ENCODE measurements at places on chromosomes 4 and X.
A peak's percentile ranks its signal among the peaks of the same experiment; 100 is the strongest.

GRCh38 chr4:99998062-99998867, 48.2 kb upstream of the H2AZ1 start:
- DNase-seq = peak; percentile 70

DNA sequence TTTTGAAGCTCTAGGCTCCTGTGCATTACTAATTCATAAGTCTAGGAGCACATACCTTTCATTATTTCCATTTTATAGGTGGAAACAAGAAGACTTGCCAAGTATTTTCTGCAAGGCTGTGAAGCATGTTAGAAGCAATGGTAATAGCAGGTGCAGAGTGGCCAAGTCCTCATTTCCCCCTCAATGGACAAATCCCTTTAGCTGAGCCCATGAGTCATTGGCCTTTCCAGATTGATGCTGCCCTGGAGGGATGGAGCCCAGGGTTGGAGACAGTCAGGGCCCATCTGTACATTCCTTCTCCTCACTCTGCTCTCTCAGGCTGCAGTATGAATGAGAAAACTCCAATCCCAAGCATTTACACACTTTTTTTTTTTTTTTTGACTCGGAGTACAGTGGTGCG, 6.6 kb downstream of the MGST2 start:
- DNase-seq = no peak

- no peak for DNase-seq
These were observed 56.6 kb downstream of the ANAPC10 start for GRCh38 chr4:145041378-145041777.

DNA sequence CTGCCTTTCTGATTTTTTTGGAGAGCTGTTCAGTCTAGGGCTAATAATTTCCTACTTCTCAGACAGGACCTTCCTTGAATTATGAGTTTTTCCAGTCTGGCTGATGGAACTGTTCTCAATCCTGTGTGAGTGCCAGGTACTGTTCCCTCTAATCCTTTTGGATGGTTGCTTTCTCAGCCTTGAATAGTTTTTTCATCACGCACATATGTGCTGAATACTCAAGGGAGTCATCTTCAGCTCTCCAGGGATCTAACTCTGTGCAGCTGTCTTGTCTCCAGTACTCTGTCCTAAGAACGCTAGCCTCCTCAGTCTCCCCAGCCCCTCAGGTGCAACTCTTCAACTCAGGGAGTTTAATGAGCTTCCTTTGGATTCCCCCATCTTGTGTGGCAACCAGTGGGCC, 93.2 kb downstream of the GASK1B start:
- DNase-seq = peak; percentile 60

DNA sequence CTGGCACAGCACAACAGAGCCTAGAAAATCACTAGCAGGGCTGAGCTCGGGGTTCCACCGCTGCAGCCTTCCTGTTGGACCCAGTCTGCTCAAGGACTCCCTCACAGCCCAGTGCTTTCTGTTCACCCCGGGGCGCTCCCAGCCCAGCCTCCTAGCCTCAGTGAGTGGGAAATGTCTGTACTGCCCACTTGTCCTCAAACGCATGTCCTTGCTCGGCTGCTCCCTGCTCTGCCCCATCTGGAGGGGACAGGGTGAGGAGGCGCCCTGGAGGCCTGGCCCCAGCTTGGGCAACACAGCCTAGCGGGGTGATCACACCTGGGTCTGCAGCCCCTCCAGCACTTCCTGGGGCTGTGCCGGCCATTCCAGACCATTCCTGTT, 11.9 kb upstream of the CCNQ start:
- DNase-seq = no peak

- DNase-seq = no peak
These were observed 14.9 kb downstream of the RAB33A start for GRCh38 chrX:130186651-130187050.

- DNase-seq = no peak
These were observed 159.0 kb upstream of the CXCL13 start for GRCh38 chr4:77446601-77447000.

DNA sequence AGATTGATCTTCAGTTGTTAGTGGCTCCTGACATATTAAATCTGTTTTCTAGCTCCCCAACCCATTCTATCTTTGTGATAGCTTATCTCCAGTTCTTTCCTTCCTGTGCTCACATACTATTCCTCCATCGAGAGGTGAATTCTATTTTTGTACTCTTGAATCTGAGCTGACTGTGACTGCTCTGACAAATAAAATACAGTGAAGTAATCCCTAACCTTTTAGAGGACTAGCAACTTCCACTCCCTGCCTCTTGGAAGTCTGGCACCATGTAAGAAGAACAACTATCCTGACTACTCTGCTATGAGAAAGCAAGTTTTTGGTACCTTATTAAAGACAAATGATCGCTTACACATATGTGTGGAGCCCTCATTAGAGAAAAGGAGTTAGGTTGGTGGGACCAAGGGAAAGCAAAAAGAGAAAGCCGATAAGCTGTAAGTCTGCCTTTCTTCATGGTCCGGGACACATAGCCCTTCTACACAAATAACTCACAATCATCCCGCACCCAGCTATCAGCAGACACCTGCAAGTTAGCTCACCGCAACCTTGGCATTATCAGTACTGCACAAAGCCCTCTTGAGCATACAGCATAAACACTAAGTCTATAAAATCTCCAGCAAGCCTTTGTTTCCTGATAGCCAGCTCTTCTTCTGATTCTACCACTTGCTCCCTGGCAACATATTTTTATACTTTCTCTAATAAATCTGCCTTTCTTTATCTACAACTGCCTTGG, 13.5 kb upstream of the PPM1K start:
- no peak for DNase-seq

DNA sequence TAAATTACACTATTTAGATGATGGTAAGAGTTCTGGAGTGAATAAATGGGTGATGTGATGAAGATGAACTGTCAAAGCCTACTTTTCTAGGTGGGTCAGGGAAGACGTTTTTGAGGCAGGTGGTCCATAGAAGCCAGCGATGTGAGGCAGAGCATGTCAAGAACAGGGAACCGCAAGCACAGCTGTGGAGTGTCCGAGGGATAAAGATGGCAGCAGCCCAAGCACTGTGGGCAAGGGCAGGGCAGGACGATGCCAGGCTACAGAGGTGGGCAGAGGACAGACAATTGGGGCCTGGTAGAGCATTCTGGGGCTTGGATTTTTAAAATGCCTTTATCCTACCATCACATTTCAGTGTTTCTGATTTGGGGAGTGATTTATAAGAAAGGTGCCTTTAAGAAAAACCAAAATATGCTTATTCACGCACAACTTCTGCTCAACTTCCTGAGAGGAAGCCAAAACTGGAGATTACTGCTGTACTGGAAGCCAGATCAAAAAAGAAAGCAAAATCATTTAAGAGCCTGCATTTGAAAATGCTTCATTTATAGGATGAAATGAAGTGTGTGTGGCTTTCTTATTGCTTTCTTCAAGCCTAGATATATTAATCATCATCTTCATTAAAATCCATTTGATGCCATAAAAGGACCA, 119.0 kb upstream of the WDR17 start:
- DNase-seq = peak; percentile 7

DNA sequence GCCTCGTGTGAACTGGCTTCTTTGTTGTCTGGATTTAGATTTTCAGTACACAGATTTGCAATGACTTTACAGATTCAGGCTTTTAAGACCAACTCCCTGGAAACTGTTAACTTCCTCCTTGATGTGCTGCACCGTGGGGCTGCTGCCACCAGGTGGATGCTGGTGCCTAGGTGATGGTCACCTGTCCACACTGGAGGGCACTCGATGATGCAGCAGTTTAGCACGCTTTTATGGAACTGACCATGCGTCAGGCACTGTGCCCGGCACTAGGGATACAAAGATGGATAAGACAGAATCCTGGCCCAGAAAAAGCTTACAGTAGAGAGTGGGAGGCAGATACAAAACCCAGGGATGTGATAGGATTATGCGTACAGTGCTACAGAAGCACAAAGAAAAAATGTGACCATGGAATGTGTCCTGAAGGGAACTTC, 180.7 kb downstream of the CEP135 start:
- no peak for DNase-seq

DNA sequence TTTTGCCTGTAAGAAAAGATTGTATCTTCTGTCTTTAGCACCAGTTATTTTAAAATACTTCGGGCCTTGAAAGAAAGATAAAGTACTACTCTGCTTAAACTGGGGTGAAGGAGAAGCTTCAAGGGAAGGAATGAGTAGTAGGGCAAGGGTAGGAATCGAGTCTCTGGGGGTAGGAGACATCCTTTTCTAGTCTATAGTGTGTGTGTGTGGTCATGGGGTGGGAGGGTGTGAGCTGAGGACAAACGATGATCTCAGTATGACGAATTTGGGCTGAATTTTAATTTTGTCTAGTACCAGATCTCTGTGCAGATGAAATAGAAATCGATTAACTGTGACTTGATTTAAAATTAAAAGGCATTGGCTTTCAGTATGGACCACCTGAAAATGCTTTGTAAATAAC, 3.3 kb upstream of the MYOZ2 start:
- DNase-seq = peak; percentile 95

DNA sequence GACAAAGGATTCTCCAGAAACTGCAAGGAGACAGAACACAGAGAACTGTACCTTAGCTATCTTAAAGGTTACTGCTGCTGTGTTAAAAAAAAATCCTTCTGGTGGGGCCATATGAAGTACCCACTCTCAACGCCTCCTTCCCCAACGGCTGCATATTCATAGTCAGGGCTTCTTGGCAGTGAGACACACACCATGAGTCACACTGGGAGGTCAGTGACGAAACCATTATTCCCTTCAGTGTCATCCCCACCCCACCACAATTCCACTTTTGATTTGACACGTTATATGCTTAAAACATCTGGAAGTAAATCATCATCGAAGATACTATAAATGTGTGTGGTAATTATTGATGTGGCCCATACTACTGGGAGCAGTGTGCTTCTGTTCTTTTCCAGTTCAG, 271.5 kb downstream of the LDB2 start:
- DNase-seq = peak; percentile 99

- DNase-seq = no peak
These were observed 6.3 kb downstream of the DCHS2 start for GRCh38 chr4:154485127-154485773.

GRCh38 chr4:17138847-17139246, 240.4 kb upstream of the LDB2 start:
- no peak for DNase-seq

GRCh38 chr4:126018274-126018673, 703.5 kb downstream of the FAT4 start:
- no peak for DNase-seq

GRCh38 chr4:109290918-109291317, 11.5 kb downstream of the COL25A1 start:
- no peak for DNase-seq

- peak; percentile 25 for DNase-seq
These were observed 983.7 kb downstream of the STIM2 start for GRCh38 chr4:27844376-27844775.

DNA sequence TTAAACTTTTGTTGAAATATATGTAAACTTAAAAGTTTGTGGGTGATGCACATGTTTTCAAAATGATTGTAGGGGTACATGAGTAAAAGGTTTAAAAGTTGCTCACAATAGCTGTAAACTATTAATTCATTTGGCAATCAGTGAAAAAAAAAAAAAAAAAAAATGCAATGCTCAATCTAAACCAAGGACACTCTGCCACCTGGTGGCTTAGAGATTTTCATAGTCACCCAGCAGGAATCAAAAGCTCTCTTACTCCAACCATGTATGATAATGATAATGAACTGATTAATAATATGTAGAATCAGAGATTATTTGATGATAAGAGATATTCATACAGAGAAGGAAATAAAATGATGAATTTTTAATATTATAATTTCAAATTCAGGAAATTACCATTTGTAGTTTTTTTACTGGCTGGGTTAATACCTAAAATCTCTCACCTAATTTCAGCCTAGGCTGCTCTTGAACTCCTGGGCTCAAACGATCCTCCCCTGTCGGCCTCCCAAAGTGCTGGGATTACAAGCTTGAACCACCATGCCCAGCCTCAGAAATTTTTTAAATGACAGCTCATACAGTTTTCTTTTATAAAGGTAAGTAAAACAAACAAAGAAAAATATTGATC, 46.9 kb upstream of the SLC25A4 start:
- DNase-seq = peak; percentile 57

- DNase-seq = no peak
These were observed 107.1 kb downstream of the NR3C2 start for GRCh38 chr4:148335133-148335532.

GRCh38 chr4:91764085-91764484, 539.7 kb upstream of the GRID2 start:
- no peak for DNase-seq

GRCh38 chr4:81905971-81906370, 434.3 kb upstream of the RASGEF1B start:
- no peak for DNase-seq

DNA sequence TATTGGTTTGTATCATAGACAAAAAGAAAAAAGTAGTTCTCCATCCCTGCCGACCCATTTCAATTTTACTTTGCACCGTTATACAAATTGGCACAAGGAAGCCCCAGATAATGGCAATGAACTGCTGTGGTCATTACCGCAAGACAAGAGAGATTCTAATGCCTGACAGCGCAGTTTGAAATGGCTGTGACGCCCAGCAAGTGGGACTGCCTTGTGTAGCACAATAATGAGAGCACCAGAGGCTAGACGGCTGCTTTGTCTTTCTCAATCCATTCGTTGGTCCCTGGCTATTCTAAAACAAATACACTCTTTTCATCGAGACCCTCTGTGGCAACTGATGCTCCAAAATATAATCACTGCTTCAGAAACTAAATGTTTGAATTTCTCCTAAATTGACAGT, 192.4 kb upstream of the NEIL3 start:
- no peak for DNase-seq

GRCh38 chr4:151854731-151855130, 93.9 kb upstream of the GATB start:
- peak; percentile 64 for DNase-seq

DNA sequence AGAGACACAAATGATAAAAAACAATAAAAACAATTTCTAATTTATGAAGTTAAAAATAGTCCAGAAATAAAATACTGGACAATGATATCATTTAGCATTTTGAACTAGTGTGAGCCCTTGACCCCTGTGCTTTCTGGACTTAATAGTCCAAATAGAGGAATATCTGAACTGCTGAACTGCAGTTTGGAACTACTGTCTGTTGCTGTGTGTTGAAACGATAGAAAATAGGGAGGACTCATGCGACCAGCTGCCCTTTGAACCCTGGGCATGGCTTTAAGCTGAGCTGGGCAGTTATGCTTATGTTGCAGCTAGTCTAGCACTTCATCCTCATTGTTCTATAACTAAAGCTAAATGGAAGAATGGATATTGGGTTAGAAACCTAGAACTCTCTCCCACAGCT, 99.5 kb downstream of the FMR1NB start:
- DNase-seq = no peak

- DNase-seq = peak; percentile 68
These were observed 68.5 kb upstream of the TMEM164 start for GRCh38 chrX:109934434-109934833.

Data from fibroblast of mammary gland (primary cell).